ENCODE measurements at places on chromosomes 12 and 14.

GRCh38 chr12:46187023-46187422 lies 81.8 kb downstream of the SLC38A1 start:
- DNase-seq, result peak; percentile 62

DNA sequence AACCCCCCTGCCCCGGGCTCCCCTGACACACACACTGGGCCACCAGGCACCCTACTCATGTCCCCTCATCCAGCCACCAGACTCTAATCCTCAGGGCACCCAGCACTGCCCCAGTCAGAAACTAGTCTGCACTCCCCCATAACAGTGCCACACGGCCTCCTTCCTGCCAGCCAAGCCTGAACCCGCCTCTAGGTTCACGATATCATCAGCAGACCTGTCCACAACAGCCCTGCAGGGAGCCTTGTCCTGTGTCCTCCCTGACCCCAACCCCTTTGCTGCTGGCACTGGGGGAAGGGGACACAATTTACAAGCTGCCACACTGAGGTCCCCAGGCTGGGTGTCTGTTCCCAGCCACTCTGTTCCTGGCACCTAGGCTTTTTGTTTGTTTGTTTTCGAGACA lies 33.6 kb downstream of the LTBP2 start:
- DNase-seq, result no peak

DNA sequence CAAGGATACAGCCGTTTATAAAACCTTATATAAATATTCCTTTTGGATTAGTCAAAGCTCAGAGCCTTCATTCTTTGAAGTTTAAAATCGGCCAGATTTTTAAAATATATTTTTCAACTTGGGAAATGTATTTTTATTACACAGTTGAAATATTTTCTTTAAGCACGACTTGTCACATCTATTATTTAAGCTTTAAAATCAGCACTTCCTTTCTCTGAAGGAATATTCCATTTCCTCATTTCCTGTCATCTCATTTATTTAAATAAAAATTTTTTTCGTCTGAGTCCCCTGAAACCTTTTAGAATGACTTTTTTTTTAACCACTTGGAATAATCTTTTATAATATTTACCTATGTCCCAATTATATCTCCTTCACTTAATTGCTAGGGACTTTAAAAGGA lies 107.5 kb upstream of the PDE3A start:
- no peak for DNase-seq

DNA sequence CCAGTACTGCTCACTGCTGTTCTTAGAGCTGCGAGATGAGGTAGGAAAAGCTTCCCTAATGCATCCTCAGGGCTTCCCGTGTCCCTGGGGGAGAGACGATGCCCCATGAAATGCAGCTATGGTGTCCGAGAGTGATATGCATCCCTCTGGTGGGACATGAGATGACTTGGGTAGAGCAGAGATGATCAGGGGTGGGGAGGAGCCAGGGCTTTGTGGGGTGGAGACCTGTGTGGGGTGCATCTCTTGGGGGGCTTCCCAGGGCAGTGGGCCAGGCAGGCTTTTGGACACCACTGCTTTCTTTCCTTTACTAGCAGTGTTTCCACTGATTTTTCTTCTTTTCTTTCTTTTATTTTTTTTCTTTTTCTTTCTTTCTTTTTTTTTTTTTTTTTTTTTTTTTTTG lies 147.3 kb downstream of the ADGRD1 start:
- DNase-seq, result no peak

GRCh38 chr12:109932878-109933503 lies 32.9 kb downstream of the TCHP start:
- no peak for DNase-seq

DNA sequence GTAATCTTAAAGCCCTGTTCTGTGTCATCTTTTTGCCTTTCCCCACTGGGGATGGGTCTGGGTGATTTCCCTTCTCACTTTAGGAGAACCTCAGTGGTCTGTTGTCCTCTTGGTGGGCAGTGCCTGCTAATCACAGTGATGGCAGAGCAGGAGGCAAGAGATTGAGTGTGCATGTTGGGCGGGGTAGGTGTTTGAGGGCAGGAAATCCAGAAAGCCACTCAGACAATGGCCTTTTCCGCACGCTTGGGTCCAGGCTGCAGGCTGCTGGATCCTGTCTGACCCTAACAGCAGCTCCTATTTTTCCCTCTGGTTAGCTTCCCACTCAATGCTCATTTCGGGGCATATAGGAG lies 13.7 kb upstream of the ITGA5 start:
- no peak for DNase-seq

DNA sequence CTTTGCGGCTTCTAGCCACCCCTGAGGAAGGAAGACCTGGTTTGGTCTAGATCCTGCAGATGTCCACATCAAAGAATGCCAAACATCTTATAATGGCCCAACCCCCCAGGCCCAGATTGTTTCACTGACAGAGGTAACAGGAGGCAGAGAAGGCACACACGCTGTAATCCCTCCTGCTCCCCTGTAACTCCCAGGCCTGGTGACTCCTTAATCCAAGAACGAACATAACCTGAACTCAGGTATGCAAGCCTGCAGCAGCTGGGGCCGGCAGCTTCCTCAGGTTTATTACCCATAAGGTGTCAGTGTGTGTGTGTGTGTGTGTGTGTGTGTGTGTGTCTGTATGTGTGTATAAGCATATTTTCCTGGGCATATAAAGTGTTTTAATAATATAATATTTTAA lies 52.7 kb downstream of the ERH start:
- no peak for DNase-seq

- DNase-seq, result no peak
Observed at GRCh38 chr12:16112612-16113560, 164.6 kb downstream of the SLC15A5 start.

DNA sequence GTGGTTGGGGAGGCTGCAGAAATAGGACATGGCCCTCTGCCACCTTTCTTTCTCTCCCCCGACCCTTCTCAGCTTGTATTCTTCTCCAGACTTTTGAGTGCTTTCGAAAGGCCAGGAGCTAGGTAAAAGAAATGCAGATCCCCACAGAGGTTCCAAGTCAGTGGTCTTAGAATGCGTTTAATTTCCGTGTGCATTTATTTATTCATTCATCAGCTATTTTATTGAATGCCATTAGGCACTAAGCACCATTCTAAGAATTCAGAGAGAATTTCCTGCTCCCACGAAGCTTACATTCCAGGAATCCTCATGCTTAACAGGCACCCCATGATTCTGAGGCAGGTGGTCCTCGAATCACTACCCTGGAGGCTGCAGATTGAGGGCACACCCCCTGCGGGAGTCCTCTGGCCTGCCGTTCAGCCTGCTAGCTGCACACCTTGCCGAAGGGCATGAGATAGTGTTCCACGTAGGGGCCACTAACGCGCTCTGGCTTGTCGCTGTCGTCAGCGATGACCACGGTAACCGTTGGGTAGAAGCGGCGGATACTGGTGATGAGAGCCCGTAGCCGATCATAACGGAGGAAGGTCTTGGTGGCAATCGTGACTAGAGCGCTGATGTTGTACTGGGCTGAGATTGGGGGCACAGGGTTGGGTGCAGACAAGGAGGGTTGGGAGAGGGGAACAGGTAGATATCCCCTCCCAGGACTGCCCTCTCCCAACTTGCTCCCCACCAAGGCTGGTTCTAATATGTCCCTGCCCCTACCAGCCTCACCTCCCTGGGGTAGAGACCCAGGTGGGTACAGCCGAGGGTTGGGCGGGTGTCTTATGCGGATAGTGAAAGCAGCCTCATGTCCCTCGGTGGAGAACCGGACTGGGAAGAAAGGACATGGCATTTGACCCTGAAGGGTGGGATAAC lies 4.5 kb downstream of the B4GALNT1 start:
- DNase-seq, result no peak

DNA sequence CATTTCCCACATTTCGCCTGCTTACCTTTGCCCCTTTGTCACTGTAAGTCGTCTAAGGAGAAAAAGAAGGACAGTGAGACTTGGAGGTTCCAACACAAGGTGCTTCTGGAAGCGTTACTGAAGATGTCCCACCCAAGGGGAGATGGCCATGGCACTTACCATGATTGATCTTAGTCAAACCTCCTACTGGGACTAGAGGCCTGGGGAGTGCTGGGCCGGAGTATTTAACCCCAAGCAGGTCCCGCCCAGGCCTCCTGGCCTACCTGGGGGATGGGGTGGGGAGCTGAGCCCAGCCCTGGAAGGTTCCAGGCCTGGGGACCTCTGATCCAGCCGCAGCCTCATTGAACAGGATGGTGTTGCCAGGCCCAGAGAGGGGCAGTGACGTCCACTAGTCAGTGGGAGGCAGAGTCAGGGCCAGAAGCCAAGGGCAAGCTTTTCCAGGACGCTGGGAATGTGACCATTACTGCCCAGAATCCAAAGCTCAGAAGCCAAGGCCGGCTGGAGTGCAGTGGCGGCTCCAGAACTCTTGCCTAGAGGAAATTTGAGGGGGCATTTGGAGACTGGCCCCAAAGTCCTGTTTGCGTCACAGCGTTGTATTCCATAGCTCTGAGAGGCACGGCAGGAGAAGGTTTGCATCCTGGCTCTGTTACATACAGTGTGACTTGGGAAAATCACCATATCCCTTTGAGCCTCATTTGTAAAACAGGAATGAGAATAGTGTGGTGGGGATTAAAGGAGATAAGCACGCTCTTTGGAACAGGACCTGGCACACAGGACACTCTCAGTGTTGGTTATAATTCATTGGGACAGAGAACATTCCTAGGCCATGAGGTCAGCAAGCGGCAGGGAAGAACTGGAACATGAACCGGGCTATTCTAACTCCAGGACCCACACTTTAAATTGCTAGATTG lies at the start of gene HPD:
Gene HPD (minus strand): TSS at position 198 of the 911 bp plus-strand sequence. CDS start 36 bp downstream, at position 162.
- DNase-seq, result peak; percentile 41

DNA sequence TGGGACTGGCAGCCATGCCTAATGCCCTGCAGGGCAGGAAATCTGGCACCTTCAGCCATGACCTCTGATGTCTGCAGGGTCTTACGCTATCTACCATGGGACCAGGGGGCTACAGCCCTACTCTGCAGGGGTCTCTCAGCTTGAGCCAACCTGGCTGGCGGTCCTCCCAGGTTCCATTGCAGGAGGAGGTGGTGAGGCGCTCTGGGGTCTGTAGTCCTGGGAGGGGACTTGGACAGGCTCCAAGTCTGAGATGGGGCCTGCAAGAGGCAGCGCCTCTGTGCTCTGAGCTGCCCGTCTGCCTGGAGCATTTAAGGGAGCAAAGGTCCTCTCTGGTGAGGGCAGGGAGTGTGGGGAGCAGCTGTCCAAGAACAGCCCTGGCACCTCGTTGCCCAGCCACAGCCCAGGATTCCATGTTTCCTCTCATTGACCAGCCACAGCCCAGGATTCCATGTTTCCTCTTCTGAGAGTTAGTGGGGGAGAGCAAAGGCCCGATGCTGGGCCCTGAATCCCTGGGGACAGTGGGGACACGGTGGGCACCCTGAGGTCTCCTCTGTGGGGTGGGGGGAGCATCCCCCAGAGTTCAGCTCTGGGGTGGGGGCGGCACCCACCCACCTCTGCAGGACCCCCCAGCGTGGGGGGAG lies 655 bp downstream of the PLD4 start:
- DNase-seq, result no peak

- DNase-seq, result no peak
Observed at GRCh38 chr12:113891167-113891692, 74.9 kb downstream of the RBM19 start.

DNA sequence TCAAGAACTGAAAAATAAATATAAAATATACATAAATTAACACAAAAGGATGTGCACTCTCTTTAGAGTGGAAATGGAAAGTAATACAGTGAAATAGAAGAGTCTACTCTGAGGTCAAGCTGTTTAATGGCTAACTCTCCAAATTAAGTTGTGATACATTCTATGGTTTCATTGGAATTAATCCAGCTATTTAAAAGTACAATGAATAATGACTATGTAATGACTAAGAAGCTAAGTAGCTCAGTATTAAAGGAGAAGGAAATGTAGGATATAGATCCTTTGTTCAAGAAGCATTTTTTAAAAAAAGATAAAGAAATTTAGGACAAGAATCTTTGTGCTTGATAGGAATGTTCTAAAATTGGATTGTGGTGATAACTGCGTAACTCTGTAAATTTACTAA lies 85.3 kb downstream of the LRP6 start:
- no peak for DNase-seq

DNA sequence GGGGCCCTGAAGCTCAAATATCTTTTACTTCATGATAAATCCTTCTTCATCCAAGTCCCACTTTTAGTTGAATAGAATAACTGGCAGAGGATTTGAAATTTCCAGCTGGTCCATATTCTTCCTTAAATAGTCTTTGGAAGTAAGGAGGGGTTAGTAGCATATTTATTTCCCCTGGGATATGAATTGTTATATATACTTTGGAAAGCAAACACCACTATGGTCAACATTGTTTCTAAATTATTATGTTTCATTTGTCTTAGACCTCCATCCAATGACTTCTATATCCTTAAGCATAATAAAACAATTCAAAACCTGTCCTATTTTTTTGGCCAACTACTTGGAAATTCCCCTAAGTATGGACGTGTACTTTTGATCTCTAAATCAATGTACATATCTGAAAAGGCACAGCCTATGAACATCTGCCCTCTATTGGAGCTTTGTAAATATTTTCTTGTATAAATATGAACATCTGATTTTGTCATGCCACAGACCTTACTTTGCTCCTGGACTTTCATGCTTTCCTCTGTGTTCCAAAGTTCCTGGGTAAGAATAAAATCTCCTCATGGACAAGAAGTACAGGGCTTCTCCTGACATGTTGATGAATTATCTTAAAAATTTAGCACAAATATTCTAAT lies 1212.0 kb downstream of the GALC start:
- DNase-seq, result no peak

DNA sequence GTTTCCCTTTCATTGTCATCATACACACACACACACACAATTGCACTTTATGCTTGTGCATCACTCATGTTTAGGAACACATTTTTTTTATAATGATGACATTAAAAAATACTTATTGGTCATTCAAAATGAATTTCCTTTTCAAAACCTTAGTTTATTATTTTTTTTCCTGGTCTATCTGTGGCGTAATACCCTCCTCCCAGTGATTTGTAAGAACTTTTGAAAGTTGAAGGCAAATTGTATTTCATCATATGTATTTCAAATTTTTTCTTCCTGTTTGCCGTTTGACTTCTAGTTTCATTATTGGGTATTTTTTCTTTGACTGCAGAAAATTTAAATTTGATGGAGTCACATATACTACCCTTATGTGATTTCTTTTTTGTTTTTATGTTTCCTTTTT lies 2.5 kb upstream of the LRRK2 start:
- DNase-seq, result no peak

DNA sequence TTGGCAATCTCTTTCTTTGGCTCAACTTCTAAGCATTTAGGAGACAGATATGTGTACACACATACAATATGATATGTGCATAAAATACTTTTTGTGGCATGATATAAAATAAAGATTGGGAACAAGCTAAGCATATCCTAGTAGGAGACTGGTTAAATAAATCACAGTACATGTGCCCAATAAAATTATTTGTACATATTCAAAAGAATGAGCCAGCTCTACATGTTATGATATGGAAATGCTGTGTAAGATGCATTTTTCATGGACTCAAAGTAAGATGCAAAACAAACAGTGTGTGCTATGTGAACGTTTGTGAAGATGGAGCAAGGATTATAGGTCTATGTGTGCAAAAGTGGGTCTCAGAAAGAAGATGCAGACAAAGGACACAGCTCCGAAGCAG lies 311.4 kb downstream of the TMEM132D start:
- DNase-seq, result no peak
